Pancreas (tissue), 10 donors: ENCODE measurements at places on chromosomes 4 and X. TPM values are rescaled to one million over a fixed set of nuclear protein-coding genes. Genes with fewer than 3 reads are reported as not detected.

GRCh38 chrX:9340598-9341290, 124.1 kb upstream of the TBL1X start:
- H3K36me3 ChIP-seq, result no peaks in the 10 kb centered on the region
- no peak for DNase-seq
- no peak overlapping the region for H3K4me3 ChIP-seq
- no peak overlapping the region for H3K27ac ChIP-seq
- H3K27me3 ChIP-seq, result no peaks in the 10 kb centered on the region

Gene GPR34
- total RNA-seq, result 0.87 TPM

DNA sequence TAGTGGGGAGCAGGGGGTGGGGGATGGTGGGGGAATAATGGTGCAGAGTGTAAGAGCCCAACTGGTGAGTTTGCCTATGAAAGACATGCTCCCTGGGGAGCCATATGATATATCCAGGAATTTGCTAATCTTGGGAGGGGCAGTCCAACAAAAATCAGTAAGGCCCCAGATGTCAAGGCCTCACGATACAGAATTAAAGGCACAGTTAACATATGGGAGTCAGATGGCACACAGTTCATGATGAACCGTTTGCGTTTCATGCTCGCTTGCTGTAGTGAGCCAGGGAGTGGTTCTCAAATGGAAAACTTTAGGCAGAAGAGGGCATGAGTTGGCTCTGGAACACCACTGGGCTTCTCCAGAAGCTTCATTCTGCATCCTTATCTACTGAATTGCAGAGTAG, 33.9 kb upstream of the VCX2 start:
- no peak for DNase-seq
- no peaks in the 10 kb centered on the region for H3K36me3 ChIP-seq
- no peak overlapping the region for H3K4me3 ChIP-seq
- H3K27me3 ChIP-seq, result no peaks in the 10 kb centered on the region
- no peaks in the 10 kb centered on the region for H3K4me1 ChIP-seq

DNA sequence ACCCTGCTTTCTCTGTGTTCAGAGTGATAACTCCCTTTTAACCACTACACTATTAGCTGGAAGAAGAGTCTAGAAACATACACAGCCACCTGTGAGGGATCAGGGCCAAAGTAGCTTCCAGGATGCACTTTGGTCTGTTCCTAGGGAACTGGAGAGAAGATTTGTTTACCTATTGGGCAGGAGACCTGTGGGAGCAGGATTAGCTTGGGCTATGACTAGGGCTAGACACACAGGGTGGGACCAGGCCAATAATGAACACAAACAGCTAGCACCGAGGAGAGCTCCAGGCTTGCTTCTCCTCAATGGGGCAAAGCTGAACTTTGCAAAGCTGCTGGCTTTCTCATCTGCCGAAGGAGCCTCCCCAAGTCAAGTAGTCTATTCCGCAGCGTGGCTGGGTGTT, 24.4 kb upstream of the MAP7D3 start:
- H3K27ac ChIP-seq, result no peak overlapping the region
- no peak for DNase-seq
- no peaks in the 10 kb centered on the region for H3K27me3 ChIP-seq
